Stimulated activated CD4-positive, alpha-beta T cell treated with anti-CD3 and anti-CD28 coated beads, Interleukin-15, amount 100 ng/mL, for 1 hour (primary cell): ENCODE measurements at places on chromosomes 16 and 17.

DNA sequence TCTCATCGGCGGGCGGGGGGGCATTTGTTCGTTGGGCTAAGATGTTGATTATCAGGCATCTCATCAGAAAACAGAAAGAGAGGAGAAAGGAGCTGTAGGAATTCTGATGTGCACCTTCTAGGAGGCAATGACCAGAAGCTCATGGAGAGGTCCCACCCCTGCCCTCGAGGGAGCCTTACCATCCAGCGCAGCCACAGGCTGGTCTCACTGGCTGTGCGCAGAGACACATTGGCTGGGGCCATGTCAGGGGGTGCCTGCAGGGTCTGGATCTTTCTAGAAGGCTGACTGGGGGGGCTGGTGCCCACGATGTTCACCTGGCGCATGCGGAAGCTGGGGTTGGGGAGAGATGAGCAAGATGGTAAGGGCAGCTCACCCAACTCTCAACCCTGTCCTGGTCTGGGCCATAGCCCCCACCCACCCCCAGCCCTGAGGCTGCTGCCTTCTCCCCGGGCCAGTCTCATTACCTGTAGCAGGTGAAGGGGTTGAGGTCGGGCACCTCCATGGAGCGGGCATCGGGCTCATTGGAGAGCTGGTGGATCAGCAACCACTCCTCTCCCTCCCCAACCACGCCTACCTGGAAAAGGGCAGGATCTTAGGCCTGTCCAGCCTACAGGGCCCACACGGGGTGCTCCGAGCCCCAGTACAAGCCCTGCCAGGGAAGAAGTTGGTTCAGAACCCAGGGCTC, 86.2 kb upstream of the CDC42EP4 start:
- DNase-seq = no peak

GRCh38 chr17:64309710-64310109, 46.6 kb upstream of the TEX2 start:
- DNase-seq = no peak

DNA sequence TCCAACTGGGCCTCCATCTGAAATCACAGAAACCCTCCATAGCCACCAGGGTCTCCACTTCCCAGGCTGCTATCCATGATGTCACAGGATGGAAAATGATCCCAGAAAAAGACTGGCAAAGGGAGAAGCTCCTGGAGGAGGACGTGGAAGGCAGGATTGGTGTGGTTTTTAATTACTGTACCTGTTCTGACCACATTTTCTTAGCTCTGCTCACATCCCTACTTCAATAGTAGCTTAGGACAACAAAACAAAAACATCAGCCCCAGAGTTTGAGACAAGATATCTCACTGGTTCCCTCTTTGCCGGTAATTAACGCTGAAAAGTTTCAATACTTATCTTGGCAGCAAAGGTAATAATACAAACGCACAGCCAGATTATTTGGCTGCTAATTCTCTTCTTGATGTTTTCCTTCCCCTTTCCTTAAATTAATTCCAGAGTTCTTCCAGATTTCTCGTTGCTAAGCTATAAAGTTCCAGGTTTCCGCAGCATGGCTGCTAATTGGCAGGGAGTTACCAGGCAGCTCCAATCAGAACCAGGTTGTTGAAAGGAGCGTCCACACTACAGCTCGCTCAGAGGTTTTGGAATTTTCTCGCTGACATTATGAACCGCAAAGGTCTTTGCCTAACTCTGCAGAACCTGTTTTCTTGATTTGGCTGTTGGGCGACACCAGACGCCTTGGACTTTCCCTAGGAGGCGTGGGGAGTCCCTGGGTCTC, 263.4 kb downstream of the MRTFB start:
- no peak for DNase-seq

- no peak for DNase-seq
Measured at GRCh38 chr17:10471858-10472257, 2.5 kb upstream of the MYH4 start.

- DNase-seq = no peak
Measured at GRCh38 chr16:52408191-52408845, 138.6 kb downstream of the TOX3 start.

GRCh38 chr17:72697602-72698146, 394.8 kb downstream of the SLC39A11 start:
- DNase-seq = no peak

DNA sequence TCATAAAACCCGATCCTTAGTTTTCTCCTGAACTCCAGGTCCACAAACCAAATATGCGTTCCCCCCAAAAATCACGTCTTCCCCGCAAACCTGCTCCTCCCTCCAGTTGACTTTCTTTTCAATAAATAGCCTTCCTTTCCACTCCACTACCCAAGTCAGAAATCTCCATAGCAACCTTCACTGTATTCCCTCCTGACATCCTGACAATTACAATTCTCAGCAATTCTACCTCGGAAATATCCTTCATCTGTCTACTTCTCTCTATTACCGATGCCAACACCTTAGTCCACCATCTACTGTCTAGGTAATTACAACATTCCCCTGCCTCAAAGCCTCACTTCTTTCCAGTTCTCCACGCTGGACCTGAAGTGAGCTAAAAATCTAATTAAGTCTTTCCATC, 50.7 kb downstream of the SMURF2 start:
- DNase-seq = no peak

DNA sequence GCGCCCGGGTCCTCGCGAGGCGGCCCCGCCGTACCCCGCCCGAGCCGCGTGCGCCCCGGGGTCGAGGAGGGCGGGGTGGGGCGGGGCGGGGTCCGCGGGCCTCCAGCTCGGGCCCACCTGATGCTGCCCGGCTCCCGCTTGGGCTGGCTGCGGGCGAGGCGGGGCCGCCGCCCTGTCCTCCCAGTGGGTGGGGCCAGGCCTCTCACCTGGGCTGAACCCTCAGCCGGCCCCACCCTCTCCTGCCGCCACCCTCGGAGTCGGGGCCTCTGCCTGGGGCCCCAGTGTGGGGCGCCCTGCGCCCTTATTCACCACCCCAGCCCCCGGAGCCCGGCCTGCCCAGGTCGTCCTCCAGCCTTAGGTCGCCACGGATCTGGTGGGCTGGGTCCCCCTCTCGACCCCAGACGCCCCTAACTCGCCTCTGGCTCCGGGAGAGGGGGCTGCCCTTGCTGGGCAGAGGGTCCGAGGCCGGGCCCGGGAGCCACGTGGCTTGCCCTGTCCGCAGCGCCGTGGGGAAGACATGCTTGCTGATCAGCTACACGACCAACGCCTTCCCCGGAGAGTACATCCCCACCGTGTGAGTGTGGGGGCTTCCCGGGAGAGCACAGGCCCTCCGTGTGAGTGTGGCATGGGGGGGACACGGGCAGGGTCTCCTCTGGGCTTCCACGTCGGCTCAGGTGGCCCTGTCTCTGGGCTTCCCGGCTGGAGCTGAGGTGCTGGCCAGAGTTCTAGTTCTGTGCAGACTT, 578 bp downstream of the RAC3 start:
- no peak for DNase-seq
